ENCODE measurements at places on chromosomes 2 and 18.

DNA sequence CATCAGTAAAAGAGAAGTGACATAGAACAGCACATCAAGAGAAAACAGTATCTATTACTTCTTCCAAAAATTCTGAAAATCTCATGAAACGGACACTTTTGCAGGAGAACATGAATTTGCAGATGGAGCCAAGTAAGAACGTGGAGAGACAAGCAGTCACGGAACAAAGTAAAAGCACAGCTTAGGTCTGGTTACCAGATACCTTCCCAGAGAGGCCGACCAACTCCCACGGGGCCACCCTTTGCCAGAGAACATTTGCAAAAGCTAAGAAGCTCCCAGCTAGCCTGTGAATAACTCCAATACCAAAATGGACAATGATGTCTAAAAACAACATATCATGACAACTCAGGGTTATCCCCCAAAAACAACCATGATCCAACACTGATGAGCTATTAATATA, 38.9 kb downstream of the THAP4 start:
- DNase-seq = no peak

GRCh38 chr18:7198326-7198725, 32.6 kb upstream of the LRRC30 start:
- DNase-seq = no peak

DNA sequence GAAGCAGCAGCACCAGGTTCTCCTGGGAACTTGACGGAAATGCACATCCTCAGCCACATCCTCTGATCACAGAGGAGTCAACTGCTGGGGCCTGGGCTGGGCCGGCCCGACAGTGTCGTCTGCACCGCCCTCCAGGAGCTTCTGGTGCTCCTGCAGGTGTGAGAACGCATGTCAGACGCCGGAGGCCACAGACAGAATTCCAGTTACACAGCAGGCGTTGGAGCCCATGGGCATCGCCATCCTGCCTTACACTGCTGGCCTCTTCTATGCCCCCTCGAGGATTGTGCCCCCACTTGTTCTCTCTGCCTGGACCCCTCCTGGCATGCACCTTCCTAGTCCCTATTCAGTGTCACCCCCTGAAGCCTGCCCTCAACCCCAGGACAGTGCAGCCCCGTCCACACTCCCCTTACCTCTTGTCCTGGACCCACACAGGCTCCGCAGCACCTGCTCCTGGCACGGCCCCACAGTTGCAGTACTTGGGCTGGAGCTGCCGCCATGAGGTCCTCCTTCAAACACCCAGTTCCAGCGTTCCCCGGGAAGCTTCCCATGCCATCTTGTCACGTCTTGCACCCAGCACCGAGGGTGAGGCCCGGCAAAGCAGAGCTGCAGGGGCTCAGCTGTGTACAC, 37.5 kb downstream of the ADI1 start:
- DNase-seq = no peak

DNA sequence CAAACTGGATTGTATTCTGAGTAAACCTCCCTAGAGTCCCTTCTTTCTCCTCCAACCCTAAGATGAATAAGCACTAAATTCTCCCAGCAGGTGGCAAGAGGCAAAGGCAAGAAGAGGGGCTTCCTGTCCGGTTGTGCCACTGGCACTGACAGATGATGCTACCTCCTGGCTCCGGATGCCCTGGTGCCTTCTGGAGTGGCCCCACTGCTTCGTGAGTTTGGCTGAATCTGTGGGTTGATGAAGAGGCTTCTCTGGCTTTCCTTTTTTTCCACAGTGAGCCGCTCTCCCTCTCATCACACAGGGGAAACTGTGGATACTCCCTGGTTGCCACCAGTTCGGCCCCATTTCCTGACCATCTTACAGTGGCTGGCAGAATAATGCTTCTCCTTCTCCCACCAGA, 404.7 kb downstream of the GALR1 start:
- no peak for DNase-seq

DNA sequence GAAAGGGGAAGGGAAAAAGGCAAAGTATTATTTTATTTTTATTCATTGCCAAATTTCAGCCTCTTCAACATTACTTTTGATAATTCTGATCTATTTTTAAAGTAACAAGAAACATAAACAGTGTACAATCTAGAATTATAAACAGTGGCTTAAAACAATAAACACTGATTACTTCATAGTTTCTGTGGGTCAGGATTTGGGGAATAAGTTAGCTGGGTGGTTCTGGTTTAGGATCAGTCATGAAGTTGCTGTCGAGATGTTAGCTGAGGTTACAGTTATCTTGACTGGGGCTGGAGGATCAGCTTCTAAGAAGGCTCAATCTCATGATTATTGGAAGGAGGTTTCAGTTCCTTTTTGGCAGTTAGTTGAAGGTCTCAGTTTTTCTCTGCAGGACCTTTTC, 109.2 kb downstream of the SCN2A start:
- DNase-seq = no peak

- DNase-seq = no peak
Observed at GRCh38 chr2:133177196-133177595, 391.1 kb downstream of the NCKAP5 start.

DNA sequence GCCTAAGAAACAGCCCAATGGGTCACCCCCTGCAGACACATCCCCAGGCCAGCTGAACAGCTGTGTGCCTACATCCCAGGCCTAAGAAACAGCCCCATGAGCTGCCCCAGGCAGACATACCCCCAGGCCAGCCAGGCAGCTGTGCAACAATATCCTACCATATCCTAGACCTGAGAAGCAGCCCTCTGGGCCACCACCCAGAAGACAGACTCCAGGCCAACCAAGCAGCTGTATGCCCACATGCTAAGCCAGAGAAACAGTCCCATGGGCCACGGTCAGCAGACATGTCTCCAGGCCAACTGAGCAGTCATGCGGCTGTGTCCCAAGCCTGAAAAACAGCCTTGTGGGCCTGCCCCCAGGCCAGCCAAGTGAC, 205.5 kb downstream of the ATAD2B start:
- no peak for DNase-seq

DNA sequence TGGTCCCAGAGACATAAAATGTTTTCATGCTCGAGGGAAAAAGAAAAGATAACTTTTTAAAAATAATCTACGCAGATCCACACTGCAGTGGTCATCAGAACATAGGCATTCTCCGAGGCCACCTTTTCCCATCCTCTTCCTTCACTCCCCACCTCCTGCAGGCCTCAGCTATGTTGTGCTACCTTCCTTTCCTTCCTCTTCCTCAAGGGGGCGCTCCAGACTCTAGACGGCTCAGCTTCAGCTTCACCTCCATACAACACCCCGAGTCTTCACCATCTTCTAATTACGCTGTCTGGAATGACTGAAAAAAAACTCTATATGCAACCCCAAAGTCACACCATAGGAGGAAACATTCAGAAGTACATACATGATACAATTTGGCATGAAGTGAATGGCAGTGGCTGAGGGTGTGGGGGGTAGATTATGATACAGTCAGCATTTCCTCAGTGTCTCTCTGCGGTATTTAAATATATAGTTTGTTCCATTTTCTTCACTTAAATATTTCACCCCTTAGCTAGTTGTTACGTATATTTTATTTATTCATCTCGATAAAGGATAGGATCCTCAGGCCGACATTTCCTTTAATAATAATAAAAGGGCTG, 583.6 kb downstream of the IRS1 start:
- DNase-seq = no peak

DNA sequence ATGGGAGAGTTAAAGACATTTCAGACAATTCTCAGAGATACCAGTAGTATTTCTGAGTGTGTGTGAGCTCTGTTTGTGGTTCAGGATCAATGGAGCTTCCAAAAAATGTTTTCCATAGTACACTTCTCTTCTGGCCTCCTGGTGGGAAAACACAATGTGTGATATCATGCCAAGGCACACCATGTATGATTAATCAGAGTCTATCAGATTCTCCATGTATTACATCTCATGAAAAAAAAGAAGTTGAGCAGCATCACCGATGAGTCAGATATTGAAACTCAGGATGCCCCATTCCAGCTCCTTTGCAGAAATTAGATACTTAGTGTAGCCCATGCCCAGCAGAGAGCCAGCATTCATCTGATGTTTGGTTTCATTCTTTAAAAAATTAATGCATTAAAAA, 620.3 kb upstream of the POU3F3 start:
- no peak for DNase-seq

- DNase-seq = no peak
Observed at GRCh38 chr18:24128700-24129099, 10.2 kb upstream of the CABYR start.

DNA sequence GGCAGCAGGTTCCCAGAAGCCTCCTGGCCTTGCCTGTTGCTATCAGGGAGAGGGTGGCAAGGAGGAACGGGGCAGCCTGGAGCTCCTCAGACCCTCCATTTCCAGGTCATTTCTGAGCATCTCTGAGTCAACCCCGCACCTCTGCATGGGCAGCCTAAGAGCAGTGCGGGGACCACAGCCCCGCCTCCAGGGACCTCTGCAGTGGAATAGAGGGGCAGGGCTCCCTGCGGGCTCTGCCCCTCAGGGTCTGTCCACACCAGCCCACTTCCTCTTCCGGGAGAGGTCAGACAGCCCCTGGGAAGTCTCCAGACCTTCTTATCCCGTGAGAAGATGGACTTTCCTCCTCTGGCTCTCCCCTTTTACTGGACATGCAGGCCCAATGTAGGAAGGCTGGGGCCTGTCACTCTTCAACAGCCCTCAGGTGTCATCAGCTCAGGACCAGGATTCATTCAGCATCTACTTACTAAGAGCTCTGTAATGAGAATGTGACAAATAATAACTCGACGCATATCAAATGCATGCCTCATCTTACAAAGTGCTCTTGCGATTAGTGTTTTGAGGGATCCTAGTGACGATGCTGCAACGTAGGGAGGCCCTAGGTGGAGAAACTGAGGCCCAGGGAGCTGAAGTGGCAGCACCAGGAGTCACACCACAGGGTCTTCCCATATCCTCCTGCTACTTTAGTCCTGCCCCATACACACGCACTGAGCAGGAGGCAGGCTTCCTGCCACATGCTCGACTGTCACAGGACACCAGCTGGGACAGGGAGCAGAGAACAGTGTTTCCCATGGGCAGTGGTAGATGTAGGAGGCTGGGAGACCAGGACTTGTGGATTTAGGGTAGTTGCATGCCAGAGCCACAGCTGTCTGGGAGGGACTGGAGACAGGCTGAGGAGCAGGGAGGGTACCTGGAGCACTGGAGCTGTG, 28.0 kb downstream of the SH2D6 start:
- DNase-seq = no peak

DNA sequence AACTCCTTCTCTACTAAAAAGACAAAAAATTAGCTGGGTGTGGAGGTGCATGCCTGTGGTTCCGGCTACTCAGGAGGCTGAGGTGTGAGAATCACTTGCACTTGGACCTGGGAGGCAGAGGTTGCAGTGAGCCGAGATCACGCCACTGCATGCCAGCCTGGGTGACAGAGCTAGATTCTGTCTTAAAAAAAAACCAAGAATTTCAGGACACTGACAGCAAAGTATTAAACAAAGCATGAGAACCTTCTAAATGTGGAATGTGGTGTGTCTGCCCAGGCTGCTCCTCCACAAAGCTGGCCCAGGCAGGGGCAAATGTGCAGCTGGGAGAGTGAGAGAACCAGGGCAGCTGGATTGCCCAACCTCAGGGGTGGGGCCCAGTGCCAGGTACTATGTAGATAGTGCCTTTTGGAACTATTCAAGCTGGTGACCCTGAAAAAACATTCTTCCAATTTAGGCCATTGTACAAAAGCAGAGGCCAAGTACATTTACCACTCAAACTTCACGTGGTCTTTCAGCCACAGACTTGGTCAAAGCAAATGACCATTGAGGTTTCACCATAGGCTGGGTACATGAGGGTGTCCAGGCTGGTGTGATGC, 6.7 kb upstream of the UGT1A5 start:
- DNase-seq = no peak

GRCh38 chr2:42652086-42652485, 83.7 kb downstream of the MTA3 start:
- DNase-seq = no peak

- no peak for DNase-seq
Observed at GRCh38 chr2:132374551-132374950, 42.1 kb upstream of the GPR39 start.

- no peak for DNase-seq
Observed at GRCh38 chr2:22359071-22359672, 1025.8 kb upstream of the KLHL29 start.

DNA sequence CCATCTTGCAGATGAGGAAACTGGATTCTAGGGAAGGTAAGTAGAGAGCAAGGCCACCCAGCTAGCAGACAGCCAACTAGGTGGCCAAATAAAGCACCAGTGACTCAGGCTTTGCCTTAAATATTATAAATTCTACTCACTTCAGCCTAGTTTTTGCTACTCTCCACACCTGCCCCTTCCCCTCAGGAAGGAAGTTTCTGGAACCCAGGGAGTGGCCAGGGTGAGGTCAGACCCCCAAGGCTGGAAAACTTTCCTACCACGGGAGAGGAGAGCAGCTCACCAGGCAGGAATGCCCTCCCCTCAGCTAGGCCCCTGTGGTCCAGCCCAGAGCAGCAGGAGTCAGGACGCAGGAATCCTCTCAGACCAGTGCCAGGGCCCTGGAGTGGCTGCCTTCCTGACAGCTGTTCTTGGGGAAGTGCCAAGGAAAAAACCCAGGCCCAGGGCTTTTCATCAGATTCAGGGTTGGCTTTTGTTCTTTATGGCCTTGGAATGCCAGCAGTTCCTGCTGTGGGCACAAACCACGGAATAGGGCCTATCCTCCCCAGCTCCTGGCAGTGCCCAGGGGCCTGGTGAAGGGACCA, 5.1 kb upstream of the PAX8 start:
- DNase-seq = no peak

GRCh38 chr2:128734521-128735295, 416.0 kb upstream of the HS6ST1 start:
- DNase-seq = no peak

GRCh38 chr18:67995769-67996168, 479.2 kb upstream of the DSEL start:
- no peak for DNase-seq

DNA sequence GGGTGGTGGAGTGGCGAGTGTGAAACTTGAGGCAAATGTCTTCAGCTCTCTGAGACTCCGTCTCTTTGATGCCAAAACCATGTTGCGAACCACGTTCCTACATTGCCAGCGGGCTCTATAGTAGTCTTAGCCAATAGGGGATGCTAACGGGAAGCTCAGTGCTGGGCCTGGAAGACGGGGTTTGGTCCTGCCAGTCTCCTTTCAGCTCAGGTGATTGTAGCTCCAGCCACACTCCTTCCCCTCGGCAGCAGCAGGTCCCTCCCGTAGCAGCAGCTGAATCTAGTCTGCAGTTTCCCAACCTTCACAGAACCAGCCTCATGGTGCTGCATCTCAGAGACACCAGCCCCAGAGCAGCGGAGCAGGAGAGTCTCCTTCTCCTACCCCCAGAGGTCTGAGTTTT, 109.7 kb downstream of the TFCP2L1 start:
- no peak for DNase-seq

GRCh38 chr2:178328037-178328436, 122.9 kb downstream of the PRKRA start:
- no peak for DNase-seq

DNA sequence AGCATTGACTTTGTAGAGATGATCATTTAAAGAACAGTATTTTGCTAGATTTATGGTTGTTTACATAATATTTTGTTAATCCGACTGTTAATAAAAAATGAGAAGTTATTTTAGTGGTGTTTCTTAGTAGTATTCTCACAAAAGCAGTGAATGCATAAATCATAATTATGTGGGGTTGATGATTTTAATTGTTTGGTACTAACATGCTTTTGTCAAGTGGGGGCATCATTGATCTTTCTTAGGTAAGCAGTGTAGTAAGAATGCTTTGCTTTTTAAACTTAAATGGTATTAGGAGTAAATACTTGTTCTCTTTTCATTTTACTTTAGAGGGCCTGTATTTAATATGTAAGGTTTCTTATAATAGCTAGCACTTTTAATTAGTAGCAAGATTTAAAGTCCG, 109.2 kb upstream of the OTX1 start:
- no peak for DNase-seq

GRCh38 chr2:20972792-20973565, 70.9 kb downstream of the APOB start:
- no peak for DNase-seq

Data from NCI-H1417 (cell line).